Stimulated activated CD4-positive, alpha-beta T cell treated with anti-CD3 and anti-CD28 coated beads, Interleukin-2, amount 100 ng/mL, for 24 hours (primary cell): ENCODE measurements at places on chromosomes 3 and 15.

DNA sequence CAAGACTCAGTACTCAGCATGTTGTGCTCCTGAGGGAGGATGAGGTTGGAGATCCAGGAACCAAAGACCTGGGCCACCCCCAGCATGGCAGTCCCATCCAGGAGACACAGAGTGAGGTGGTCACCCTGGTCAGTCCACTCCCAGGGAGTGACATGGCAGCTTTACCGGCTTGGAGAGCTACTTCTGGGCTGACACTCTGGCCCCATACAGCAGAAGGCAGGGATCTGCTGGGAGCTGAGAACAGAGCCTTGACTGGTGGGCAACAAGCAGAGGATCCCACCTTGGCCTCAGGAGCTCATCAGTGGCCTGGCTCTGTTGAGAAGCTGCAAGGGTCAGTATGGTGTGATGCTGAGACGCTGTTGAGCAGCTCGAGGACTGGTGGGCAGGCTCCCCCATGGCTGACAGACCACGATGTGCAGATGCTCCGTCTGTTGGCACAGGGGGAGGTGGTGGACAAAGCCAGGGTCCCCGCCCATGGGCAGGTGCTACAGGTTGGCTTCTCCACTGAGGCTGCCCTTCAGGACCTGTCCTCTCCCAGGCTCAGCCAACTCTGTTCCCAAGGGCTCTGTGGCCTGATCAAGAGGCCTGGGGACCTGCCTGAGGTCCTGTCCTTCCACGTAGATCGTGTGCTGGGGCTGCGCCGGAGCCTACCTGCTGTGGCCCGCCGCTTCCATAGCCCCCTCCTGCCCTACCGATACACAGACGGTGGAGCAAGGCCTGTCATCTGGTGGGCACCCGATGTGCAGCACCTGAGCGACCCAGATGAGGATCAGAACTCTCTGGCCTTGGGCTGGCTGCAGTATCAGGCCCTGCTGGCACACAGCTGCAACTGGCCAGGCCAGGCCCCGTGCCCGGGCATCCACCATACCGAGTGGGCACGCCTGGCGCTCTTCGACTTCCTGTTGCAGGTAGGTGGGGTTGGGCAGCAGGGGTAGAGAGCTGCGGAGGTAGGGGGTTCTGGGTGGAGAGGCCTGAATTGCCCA, 53.8 kb downstream of the GASK1A start:
- DNase-seq = no peak

DNA sequence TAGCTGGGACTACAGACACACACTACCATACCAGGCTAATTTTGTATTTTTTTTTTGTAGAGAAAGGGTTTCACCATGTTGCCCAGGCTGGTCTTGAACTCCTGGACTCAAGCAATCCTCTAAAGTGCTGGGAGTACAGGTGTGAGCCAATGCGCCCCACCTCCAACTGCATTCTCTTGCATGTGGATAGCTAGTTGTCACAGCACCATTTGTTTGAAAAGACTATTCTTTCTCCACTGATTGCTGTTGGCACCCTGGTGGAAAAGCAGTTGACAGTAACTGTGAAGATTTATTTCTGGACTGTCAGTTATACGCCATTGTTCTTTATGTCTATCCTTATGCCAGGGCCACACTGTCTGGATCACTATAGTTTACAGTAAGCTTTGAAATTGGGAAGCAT, 303.9 kb downstream of the ADAMTS17 start:
- DNase-seq = no peak

GRCh38 chr3:25907081-25907480, 117.2 kb downstream of the OXSM start:
- no peak for DNase-seq

GRCh38 chr3:26591926-26592325, 30.6 kb upstream of the LRRC3B start:
- DNase-seq = no peak

DNA sequence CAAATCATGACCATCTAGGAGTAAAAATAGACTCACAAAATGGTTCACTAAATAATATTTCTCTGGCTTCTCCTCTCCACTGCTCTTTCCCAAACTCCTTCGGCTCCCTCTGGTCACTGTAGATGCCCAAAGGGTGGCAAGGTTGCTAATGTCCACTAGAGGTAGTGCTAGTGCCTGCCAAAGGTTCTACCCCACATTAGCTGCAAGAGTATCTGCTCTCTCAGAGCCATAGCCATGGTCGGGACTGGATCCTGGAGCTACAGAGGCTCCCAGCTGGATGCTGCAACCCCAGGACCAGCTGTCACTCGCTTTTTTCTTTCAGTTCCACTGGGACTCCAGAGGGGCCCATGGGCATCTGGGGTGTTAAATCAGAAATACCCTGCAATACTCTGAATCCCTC, 8.5 kb downstream of the HTR3D start:
- DNase-seq = no peak

DNA sequence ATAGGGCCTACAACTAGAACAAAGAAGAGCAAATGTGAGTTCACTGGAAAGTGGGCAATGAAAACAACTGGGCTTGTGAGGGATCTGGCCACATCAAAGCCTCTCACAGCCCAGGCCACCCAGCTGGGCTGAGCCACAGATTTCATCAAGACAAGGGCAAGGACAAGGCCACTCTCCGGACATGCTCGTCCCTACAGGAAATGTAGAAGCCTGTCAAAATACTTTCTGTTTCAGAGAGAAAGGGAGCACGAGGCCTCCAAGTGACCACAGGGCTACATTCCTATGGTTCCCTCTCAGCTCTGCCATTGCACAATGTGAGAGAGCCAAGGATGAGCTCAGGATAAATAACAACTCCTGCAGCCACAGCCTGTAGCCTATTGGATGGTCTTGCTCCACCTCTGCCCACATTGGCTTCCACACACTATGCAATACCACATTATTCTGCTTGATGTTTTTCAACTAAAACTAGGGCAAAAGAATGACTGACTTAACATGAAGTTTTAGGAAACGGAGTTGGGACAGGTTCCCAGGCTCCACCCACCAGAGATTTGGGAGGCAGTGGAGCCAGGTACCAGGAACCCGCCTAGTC, 12.1 kb downstream of the TBC1D2B start:
- DNase-seq = no peak

- no peak for DNase-seq
Measured at GRCh38 chr3:11288786-11289637, 16.8 kb downstream of the ATG7 start.
